ENCODE measurements at places on chromosomes 12 and 14. TPM values are rescaled to one million over a fixed set of nuclear protein-coding genes. Genes with fewer than 3 reads are reported as not detected.
A peak's percentile ranks its signal among the peaks of the same experiment; 100 is the strongest.

The CDK4 gene
- total RNA-seq, result 122 TPM

DNA sequence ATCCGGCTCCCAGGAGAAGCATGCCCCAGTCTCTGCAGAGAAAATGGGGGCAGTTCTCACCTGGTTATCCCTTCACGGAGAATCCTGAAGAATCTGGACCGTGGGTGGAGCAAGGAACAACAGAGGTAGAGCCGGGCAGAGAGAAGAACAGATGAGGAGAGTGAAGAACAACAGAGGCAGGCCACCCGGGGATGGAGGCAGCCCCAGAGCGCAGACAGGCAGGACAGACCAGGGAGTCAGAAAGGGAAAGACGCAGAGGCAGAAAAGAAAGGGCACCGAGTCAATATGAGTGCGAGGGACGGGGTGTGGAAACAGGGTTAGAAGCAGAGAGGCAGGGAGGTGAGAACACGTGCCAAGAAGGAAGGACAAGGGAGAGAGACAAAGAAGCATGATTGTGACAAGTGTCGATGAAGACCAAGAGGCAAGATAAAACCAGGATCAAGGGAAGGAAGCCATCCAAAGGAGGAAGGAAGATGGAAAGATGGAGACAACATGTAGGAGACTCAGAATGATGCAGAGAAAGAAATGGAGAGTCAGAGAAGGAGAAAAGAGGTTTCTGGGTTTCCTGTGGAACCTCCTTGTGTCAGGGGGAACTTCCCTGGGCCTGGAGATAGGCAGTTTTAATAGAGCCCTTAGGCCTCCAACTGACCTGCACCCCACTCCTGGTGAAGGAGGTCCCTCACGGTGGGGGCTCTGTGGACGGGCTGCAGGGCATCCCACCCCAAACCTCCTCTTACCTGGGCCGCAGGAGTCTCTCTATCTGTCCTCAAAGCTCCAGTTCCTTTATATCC lies at the start of gene MYH6:
Gene MYH6, minus strand, starts transcription at position 758 of the 791 bp plus-strand sequence. CDS start 1,050 bp downstream, outside the sequence.
- no peaks in the 10 kb centered on the region for H3K4me1 ChIP-seq
- no peak for DNase-seq
- no peak within 1 kb of the TSS for H3K4me3 ChIP-seq
- H3K36me3 ChIP-seq, result no peaks in the 10 kb centered on the region
- peaks cover 68% of the 10 kb centered on the region for H3K27me3 ChIP-seq

DNA sequence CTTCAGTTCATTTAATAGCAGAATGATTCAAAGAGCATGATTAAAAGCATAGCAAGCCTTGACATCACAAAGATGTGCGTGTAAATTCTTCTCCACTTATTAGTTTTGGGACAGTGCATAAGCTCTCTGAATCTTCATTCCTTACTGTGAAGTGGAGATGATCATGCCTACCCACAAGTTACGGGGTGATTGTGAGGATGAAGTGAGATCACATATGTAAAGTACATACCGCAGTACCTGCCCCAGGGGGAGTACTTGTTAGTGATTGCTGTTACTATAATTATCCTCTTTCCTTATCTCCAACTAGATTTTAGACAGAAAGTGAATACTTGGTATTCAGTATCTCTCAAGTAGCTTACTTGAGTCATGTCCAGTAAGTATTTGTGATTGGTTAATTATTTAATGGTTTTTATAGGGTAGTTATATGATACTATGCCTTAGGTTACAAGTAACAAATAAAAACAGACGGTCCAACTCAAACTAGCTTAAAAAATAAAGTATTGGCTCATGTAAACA lies 6.0 kb downstream of the RAD9B start:
- H3K36me3 ChIP-seq, result no peaks in the 10 kb centered on the region
- H3K27ac ChIP-seq, result no peak overlapping the region
- H3K27me3 ChIP-seq, result no peaks in the 10 kb centered on the region
- H3K4me1 ChIP-seq, result no peaks in the 10 kb centered on the region
- H3K4me3 ChIP-seq, result no peak overlapping the region

DNA sequence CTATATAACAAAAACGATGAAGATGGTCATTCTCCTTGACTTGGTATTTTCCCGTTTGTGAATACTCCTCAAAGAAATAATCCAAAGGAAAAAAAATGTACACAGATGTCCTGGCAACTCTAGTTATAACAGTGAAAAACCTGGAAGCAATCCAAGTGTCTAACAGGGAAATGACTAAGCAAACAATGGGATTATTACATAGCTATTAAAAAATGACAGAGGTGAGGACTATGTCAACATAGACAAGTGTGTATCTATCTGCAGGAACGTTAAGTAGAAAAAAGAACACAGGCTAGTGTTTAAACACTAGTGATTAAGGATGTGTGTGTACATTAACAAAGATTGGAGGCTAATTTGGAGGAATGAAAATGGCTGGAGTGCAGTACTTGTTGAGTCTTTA lies 5.9 kb upstream of the APOLD1 start:
- peak overlapping the region; percentile 44 for H3K27ac ChIP-seq
- no peak overlapping the region for H3K4me3 ChIP-seq
- H3K36me3 ChIP-seq, result peaks cover 4% of the 10 kb centered on the region
- DNase-seq, result peak; percentile 87
- H3K27me3 ChIP-seq, result no peaks in the 10 kb centered on the region

- no peak overlapping the region for H3K27ac ChIP-seq
- no peaks in the 10 kb centered on the region for H3K4me1 ChIP-seq
- H3K27me3 ChIP-seq, result peaks cover 2% of the 10 kb centered on the region
- no peaks in the 10 kb centered on the region for H3K36me3 ChIP-seq
- DNase-seq, result peak; percentile 4
- no peak overlapping the region for H3K4me3 ChIP-seq
Observed at GRCh38 chr14:76034566-76034965, 49.0 kb downstream of the IFT43 start.

DNA sequence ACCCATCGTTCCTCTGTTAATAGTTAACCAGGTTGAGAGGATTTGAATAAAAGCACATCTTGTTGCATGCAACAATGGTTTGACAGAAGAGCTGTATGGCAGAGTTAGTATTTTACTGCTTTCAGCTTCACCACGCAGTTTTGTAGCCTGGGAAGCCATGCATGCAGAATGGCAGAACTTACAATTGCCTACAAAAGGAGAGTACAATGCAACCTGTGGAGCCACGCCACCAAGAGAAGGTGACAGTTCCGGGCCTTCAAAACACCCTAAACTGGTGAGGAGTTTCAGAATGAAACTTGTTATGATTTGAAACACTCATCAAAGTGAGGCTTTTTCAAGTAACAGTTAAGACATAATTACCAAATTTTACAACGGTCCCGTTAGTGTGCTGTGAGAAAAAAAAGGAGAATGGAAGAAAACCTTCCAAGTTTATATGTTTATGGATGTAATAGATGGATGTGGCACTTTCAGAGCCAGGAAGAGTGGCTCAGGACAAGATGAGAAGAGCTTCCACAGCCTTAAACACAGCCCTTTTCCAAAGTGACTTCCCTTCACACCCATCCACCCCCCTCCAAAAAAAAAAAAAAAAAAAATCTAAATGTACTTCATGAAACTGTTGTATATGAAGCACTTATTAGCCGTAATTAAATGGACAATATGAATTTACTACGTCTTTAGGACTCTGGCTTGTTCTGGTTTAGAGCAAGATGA lies 158.7 kb downstream of the EGLN3 start:
- H3K36me3 ChIP-seq, result no peaks in the 10 kb centered on the region
- H3K27me3 ChIP-seq, result no peaks in the 10 kb centered on the region
- peaks cover 38% of the 10 kb centered on the region for H3K4me1 ChIP-seq

Data from HFFc6 (cell line).